Stimulated activated CD8-positive, alpha-beta memory T cell treated with anti-CD3 and anti-CD28 coated beads, Interleukin-12 subunit alpha, Interleukin-12 subunit beta, amount 100 ng/mL, for 4 hours (primary cell): ENCODE measurements at places on chromosomes 2 and 18.

DNA sequence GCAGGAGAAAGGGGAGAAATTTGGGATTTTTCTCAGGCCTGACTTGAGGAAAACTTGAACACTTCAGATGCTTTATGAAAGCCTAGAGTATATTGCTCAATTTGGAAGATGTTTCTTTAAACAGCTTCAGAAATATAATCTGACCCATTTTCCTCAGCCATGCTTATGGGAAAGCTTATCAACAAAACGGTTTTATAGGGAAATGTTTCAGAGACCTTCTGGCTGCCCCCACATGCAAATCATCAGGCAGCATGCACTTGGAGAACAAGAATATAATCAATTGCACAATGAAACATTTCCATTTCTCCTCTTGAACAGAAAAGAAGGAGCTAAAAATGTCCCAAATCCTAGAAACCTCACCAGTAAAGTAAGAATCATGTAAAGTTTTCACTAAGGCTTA lies 411.2 kb upstream of the ETAA1 start:
- DNase-seq: no peak

- no peak for DNase-seq
Observed at GRCh38 chr2:233068762-233069418, 8.7 kb downstream of the INPP5D start.

DNA sequence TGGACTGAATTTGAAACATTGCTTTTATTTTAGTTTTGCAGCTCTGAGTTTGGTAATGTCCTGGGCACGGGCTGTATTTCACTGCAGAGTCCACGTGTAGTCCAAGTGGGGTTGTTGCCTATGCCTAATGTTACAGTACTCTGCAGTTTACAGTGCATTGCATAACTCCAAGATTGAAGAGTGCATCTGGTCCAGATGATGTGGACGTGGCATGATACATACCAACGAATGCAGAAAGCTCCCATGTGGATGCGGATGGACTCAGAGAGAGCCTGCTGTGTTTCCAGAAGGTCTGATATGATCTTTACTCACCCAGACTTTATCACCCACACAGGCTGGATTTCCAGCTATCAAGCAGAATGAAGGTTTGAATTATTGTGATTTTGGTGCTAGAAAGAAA lies 44.4 kb upstream of the CCDC68 start:
- DNase-seq: no peak

DNA sequence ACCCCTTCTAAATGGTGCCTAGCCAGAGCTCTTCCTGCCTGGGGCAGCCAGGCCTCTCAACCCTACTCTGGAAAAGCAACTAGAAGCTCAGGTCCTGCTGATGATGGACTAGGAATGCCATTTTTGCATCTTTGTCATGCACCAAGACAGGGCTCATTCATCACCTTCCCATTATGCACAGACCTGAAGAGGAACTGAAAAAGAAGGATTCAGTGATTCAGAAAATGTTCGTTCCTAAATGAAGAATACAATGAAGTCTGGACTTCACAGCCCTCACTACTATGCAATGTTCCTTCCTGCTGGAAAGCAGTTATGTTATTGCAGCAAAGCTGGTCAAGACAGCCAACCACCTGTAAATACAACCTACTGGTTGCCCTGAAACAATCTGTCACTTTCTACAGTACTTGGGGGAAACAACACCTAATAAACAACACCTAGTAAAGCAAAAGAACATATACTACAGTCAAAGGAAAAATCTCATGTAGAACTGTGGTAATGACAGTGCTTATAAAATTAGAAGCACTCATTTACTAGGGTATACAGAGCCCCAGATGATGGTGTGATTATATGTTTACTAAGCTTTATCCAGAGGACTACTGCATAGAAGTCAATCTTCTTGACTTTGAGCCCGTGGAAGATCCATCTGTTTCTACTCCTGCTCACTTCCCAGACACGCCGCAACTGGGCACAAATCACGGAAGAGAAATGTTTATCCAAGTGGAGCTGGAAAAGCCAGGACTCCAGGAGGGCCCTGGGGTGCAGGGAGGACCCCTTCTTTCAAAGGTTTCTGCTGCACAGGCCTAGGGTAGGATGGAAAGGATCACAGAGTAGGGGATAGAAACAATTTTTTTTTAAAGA lies 103.1 kb upstream of the THOC1 start:
- DNase-seq: no peak

- no peak for DNase-seq
Observed at GRCh38 chr2:167271932-167272331, 383.7 kb downstream of the XIRP2 start.

DNA sequence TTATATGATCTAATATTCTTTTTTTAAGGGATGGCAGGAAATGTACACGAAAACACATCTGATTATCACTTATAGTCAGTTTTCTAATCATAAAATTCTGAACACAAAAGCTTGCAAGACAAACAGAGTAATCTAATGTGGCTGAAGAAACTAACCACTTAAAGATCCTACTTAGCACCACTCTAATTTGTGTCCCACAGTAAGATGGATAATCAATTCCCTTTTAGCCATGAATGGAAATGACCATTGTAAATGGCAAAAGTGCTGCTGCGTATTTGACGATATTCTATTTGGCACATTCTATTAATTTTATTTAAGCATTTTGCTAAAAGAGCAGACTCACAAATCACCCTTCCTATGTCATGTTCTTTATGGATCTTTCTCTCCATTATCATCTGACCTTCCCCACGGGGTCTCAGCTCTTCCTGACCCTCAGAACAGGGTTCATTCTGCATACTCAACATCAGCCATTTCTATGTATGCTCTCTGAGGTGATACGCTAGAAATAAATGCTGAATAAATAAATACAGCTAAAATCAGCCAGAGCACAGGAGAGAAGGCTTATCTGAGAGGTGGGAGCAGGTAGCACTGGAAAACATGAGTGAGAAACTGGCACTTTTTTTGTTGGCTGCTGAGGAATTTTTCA lies 295.8 kb downstream of the AFF3 start:
- no peak for DNase-seq

DNA sequence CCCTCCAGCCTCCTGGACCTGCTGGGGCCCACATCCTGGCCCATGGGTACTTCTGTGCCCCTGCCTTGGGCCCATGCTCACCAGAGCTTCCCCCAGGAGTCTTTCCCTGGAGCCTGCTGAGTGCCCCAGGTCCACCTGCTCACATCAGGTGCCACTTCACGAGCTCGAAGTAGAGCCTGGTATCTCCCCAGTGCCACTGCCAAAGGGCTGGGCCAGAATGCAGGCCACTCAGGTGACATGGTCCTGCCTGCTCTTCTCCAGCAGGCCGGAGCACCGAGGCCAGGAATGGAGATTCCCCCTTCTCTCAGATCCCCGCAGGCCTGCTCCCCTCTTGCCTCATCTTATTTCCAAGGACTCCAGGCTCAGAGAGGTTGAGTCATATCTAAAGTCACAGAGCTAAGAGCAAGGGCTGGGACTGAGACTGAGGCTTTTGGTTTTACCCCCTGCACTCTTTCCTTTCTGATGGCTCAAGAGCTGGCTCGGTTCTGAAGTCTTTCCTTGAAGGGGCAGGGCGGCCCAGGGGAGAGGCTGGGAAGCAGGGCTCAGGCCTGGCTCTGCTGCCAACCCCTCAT lies 79.2 kb downstream of the HS1BP3 start:
- DNase-seq: no peak

GRCh38 chr18:55968550-55968949 lies 380.6 kb upstream of the TCF4 start:
- DNase-seq: no peak

DNA sequence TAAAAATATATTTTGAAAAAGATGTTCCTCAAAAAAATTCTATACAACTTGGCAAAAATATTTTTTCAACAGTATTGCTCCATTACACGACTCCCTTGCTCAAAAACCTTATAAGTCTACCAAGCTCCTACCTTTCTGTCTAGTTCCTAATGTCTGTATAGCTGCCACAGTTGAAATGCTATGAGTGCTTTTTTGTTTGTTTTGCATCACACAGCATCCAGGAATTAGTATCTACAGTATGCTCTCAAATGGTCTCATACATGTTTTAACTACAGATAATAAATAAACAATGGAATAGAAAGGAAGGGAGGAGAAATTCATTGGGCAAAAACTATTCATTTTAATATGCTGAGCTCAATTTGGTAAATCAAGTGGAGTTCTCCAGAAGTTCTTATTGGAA lies 17.3 kb downstream of the ACADL start:
- no peak for DNase-seq

- no peak for DNase-seq
Observed at GRCh38 chr2:23449831-23450331, 64.9 kb downstream of the KLHL29 start.

DNA sequence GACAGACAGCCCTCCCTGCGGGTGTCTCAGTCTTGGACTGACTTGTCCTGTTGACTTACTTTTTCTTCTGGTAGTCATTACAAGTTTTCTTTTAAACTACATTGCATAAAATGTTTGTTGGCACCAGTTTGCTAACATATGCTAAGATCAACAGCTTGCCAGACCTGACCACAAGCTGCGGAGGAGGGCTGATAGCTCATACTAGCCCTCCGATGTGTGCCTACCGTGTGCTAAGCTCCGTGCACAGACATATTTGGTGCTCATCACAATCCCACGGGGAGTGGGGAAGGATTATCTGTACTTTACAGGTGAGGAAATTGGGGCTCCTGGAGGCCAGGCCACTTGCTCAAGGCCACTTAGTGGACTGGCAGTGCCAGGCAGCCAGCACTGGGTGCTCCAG lies 72.8 kb upstream of the YPEL5 start:
- DNase-seq: no peak

DNA sequence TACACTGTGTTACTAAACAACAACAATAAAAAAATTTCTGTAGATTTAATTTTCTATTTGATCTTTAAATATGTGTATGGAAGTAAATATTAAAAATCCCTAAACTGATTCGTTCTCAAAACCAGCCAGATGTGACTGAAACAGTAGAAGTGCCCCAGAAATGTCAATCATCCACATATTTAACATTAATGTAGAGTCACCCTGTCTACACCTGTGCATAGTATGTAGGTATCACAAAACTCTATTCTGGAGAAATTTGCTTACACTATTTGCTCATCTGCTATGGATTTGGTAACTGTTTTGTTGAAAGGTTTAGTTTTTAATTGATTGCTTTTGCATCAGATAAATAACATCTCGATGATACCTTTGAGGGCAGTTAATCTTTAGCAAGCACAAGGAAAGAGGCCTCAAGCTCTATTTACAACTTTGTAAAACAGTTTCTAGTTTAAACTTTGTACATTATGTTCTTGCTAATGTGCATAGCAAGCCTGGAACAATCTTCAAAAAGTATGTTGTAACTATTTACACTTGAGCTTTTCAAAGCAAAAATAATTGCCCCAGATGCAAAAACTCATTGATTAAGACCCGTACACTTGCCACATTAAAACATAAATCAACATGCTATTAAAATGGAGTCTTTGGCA lies 76.8 kb downstream of the PPP1R1C start:
- no peak for DNase-seq

DNA sequence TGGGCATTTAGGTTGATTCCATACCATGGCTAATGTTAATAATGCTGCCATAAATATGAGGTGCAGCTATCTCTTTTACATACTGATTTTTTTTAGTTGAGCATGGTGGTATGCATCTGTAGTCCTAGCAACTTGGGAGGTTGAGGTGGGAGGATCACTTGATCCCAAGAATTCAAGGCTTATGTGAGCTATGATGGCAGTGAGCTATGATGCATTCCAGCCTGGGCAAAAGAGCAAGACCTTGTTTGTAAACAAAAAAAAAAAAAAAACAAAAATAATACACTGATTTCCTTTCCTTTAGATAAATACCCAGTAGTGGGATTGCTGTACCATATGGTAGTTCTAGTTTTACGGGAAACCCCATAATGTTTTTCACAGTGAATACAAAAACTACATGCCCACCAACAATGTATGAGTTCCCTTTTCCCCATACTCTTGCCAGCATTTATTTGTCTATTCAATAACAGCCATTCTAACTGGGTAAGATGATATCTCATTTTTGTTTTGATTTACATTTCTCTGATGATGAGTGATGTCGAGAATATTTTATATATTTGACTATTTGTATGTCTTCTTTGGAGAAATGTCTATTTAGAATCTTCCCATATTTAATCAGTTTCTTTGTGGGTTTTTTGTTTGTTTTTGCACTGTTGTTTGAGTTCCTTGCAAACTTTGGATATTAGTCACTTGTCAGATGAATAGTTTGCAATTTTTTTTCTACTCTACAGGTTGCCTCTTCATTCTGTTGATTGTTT lies 281.0 kb upstream of the KYNU start:
- DNase-seq: no peak

DNA sequence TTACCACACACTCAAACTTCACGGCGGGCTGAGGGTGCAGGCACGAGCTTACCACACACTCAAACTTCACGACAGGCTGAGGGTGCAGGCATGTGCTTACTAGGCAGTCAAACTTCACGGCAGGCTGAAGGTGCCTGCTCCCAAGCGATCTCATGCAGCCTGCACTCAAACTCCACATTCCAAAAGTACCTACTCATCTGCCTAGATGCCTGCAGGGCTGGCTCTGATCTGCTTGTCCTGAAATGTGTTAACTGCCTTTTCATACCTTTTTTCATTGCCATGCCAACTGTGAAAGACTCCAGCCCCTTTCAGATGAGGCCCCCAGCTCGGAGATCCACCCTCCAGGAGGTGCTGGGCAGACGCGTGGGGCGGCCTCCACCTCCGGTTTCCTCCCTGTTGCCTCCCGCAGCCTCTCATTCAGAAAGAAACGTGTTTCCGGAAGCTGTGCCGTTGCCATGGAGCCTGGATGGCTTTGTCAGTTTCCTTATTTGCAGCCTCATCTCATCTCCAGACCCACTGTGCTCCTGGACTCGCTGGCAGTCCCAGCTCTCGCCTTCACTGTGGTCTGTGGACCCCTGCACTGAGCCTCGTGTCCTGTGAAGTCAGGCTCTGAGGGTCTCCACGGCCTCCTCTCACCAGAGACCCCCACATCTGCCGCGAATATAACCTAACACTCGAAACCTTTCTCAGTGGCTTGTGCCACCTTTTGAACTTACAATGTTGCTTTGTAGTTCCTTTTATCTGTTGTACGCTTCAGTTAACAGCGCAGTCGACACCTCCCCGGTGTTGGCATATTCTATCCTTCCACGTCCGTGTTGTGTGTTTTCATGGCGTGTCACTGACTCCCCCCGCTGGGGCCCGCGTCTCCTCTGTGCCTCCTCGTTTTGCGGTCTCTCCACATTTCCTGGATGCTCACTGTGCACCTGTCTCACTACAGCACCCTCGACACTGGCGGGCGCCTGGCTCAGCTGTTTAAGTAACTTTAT lies 106.1 kb upstream of the ALKAL2 start:
- DNase-seq: peak; percentile 29

- DNase-seq: peak; percentile 13
Observed at GRCh38 chr2:25558262-25558661, 115.1 kb downstream of the DTNB start.
